ENCODE measurements at places on chromosomes 1 and 21. TPM values are rescaled to one million over a fixed set of nuclear protein-coding genes. Genes with fewer than 3 reads are reported as not detected.

SH2D1B gene
- total RNA-seq: 0.05 TPM

DNA sequence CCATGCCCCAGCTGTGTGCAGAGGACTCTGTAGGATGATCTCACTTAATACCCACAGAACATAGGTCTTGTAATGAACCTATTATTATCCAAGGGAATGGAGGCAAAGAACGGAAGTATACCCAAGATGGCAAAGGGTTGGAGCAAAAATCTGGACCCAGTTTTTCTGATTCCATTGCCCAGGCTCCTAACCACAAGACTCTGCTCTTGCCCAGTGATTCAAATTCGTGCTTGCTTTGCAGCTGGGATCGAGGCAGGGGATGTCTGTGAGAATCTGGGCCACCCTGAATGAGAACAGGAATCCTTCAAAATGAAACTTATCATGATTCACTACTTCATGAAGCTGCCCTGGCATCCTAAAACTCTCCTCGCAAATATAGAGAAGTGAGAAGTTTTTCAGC, 97.5 kb upstream of the KCNJ6 start:
- ATAC-seq: no peak

DNA sequence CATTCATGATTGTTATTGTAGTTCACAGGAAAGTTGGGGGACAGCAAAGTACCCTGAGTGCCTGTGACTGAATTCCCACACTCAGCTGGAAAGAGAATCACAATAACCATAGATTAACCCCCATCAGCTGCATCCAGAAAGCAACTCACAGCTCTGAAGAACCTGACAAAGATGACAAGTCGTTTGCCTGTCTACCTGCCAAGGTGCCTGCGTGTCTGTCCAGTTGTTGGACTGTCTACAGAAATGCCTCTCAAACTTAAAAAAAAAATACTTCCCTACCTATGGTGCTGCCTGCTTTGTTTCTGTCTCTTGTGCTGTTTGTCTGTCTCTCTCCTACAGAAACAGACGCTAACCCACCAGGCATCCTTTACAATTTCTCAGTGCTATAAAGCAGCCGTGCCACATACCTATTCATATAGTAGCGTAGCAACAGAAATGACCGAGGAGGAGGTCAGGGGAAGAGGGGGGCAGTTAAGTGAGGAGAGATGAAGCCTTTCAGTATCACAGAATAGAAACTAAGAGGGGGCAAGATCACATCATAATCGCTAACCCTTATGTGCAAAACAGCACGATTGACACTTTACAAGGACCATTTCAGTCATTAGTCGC, 154.6 kb upstream of the HMGB4 start:
- peak; percentile 31 for ATAC-seq

GRCh38 chr1:53326088-53326597, 1.7 kb downstream of the LRP8 start:
- peak; percentile 86 for ATAC-seq

DNA sequence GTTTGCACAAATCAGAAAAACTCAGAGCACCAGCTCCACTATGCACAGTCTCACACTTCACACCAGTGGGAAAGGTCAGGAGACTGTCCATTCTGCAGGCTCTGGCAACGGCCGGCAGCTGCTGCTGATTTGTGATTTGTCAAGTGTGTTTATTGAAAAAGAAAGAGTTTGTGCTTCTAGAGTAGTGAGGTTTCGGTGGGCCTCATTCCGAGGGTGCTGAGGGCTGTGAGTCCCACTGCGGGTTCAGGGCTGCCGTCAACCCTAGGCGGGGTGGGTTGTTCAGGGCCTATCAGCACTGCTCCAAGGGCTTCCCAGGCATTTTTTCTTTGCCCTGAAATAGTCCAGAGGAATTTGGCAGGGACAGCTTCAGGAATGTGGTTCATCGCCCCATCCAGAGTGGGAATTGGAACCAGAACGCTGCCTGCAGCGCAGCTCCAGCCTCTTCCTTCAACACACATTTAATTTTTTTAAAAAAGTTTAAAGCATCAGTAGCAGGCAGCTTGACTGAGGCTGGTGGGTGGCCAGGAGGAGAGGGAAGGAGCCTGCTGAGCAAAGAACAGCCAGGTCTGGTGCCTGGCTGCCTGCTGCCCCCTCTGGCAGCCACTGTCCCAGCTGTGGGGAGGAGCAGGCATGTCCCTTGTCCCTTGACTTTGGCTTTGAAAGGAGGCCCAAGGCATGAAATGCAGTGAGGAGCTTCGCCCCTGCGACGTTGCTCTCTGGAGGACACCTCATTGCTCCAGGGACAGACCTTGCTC, 19.7 kb downstream of the STUM start:
- ATAC-seq: peak; percentile 47

GRCh38 chr1:17573518-17574041, 34.1 kb downstream of the ARHGEF10L start:
- peak; percentile 55 for ATAC-seq

All from motor neuron (in vitro differentiated cells).